Activated T-cell treated with anti-CD3 and anti-CD28 coated beads for 24 hours (primary cell): ENCODE measurements at places on chromosomes 6 and 20.

- DNase-seq: no peak
Measured at GRCh38 chr20:33883164-33883563, 72.0 kb downstream of the CHMP4B start.

- no peak for DNase-seq
Measured at GRCh38 chr20:22681591-22682248, 97.3 kb upstream of the FOXA2 start.

DNA sequence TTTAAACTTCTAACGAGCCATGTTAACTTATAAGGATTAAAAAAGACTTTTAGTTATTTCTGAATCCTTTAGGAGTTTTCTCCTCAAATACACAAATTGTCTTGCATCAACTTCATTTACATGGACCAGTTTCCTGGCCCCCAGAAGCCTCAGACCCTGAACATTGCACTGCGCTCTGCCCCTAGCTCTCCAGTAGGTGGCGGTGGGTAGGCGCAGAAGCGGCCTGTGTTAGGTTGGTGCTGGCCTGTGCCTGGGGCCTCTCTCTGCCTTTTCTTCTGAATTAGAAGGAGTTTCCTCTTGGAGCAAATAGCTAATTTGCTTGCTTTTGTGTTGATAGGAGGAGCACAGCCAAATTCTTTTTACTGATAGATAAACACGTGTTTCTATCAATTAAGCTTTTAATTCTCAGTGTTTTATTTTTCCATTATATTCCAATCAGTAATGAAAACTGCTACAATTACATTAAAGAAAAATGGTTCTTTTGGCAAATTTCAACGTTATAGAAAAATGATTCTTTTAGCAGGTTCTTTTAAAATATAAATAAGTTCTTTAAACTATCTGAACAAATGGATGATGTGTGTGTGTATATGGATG, 44.4 kb downstream of the DTD1 start:
- DNase-seq: peak; percentile 20

- no peak for DNase-seq
Measured at GRCh38 chr6:30192076-30192475, 21.1 kb downstream of the TRIM26 start.

DNA sequence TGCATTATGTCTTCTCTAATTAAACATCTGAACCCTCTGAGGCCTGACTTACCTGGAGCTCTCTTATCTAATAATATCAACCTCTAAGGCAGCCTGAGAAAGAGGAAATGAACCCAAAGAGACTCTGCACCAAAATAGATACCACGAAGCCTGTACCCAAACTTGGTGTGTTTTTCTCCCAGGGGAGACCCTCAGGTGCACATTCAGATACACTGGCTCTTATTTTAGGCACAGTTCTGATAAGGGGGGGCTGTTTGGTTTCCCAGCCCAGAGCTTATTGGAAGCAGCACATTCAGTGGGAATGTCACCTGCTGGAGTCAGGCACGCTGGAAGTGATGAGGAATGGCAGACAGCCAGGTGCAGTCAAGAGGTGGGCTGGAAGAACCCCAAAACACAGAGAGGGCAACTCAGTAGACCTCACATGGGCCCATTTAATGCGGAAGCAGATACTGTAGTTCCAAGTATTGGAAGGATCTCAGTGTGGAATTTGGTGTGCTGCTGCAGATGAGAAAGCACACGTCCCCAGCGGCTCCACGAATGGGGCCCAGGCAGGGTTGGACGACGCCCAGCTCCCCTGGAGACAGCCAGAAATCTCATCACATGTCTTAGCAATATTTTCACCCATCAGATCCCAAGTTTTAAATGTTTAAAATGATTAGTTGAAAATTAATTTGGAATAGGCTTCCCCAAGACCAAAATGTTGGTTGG, 9.7 kb upstream of the CCR6 start:
- no peak for DNase-seq

GRCh38 chr6:16230953-16231352, 7.4 kb upstream of the GMPR start:
- DNase-seq: no peak

- DNase-seq: no peak
Measured at GRCh38 chr6:110075406-110075805, 97.3 kb downstream of the GPR6 start.

GRCh38 chr6:167977717-167978467, 19.6 kb upstream of the KIF25 start:
- no peak for DNase-seq

DNA sequence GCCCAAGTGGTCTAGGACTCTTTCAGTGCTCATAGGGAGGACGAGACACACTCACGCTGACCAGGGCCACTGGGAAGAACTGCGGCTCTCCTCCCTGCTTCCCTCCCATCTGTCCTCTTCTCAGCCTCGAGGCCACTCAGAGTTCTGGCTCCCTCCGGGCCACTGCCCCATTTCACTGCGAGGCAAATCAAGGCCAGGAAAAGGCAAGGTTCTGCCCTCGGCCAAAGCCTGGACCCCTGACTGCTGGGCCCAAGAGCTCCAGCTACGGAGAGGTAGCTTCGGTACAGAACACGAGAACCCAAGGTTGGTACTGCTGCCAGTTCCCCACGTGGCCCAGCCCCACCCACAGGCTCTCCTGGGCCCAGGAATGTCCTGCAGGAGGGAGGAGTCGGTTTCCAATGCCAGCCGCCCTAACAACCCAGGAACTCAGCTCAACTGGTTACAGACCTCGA, 14.7 kb downstream of the PI16 start:
- DNase-seq: no peak

GRCh38 chr6:6315660-6316059, 4.8 kb downstream of the F13A1 start:
- peak; percentile 14 for DNase-seq

- no peak for DNase-seq
Measured at GRCh38 chr6:49736017-49736508, 8.1 kb downstream of the CRISP3 start.

DNA sequence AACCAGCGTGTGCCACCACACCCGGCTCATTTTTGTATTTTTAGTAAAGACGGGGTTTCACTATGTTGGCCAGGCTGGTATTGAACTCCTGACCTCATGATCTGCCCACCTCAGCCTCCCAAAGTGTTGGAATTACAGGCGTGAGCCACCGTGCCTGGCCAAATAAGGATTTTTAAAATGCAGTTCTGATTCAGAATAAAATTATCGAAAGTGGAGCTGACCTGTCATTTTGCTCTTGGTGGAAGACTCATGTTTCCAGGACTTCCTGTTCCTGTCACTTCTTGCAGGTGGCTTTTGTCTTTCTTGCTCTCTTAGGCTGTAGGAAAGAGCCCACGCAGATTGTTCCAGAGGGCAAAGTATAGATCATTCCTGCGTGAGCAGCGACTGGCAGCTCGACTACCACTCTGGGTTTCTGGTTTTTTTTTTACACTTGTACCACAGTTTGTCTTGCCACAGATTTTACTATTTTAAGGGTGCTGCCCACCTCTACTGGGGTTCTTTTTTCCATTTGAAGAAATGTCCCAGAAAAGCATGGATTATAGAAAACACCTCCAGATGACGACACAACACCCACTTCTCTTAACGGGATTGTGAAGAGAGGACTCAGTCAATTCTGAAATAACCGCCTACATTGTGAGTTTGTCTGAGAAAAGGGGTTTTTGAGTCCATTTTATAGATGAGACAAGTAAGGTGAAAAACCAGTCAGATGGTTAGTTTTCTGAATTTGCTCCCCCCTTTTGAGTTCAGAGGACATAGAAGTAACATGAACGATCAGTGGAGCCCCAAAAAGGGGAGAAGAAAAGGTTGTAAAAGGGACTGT, 7.5 kb downstream of the JARID2 start:
- DNase-seq: no peak

DNA sequence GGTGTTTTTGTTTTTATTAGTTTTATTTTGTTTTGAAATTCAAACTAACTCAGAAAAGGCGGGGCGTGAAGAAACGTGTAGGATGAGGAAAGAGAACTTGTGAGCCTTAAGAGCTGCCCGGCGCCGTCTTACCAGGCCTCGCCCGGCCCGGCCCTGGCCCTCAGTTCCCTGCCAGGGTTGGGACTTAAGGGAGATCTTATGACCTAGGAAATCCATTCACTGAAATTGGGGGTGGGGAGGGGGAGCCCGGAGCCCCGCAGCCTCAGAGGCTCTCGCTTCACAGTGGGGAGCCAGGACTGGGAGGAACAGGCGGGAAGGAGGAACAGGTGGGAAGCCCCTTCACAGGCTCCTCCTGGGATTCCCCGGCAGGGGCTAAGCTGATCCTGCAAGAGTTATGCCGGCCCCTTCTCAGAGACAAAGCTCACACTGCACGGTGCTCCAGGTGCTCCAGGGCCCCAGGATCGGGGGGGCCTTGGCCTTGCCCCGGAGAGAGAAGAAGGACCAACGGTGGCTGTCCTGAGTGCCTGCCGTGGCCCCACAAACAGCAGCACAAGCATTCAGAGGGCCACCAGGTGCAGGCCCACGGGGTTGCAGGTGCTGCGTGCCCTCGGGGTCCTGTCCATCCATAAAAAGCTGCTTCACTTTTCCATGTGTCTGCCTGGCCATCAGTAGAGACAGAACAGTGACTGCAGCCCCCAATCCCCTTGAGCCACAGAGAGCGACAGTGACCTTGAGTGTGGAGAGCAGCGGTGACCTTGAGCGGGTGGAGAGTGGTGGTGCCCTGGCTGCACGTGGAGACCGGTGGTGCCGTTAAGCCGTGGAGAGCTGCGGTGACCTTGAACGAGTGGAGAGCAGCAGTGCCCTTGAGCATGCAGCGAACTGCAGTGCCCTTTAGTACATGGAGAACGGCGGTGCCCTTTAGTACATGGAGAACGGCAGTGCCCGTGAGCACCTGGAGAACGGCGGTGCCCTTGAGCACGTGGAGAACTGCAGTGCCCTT, 152.7 kb downstream of the DLL1 start:
- no peak for DNase-seq

- no peak for DNase-seq
Measured at GRCh38 chr6:41724228-41724580, 11.2 kb downstream of the TFEB start.

- DNase-seq: no peak
Measured at GRCh38 chr20:50286174-50286511, 95.5 kb downstream of the CEBPB start.

DNA sequence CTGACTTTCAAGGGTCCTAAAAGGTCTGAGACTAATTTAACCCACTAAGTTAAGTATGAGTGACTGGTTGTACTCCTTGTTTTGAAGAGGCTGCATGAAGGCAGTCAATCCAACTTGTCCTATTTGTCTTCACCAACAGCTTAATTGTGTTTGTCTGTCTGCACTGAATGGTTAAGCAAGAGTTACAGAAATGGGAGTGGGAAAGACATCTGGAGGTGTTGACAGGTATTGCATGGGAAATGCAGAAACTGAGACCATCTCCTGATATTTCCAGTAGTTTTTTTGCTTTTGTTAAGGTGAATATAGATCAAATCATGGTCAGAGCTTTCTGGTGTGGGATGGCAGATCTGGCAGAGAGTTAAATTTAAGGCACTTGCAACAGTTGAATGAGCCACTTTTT, 6.5 kb downstream of the FUT9 start:
- DNase-seq: no peak

DNA sequence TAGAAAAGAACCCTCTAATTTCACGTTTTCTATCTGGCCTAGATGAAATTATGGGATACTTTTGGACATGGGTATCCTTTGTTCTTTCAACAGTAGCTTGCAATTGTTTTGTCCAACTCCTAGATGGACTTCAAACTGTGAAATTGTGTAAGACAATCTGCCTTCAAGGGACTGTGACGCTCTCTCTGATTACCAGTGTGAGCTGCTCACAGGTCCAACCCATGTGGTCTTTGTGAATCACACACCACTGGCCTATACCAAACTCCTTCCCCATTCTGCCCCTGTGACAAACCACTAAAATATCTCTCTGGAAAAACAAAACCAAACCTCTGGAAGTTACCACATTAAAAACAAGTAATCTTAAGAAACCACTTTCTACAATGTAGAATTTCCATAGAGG, 59.5 kb downstream of the NINL start:
- no peak for DNase-seq

DNA sequence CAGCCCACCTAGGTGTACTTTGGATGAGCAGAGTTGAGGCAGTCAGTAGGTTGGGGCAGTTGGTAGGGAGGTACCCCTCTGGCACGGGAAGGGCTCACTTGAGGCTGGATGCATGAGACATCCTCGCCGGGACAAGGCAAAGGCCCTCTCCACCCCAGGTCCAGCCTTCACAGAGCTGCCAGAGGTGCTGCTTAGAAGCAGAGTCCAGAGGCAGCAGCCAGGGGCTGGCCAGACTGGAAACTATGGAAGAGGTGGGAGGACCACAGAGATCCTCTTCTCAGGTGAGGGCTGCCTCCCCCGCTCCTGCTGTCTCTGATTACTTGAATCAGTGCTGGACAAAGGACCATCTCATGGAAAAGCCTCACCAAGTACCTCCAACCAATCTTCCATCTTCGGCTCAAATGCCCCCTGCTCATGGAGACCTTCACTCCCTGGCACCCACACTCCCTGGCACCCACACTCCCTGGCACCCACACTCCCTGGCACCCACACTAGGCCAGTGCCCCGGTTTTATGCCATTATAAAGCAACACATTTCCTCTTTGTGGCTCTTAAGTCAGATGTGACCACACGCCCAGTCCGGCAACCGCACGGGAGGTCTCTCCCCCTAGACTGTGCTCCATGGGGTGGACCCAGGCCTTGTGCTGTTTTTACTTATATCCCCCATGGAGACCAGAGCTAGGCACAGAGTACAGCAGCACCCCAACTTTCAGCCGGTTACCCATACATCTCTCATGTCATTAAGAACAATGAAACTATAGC, 100.1 kb downstream of the YTHDF1 start:
- no peak for DNase-seq

DNA sequence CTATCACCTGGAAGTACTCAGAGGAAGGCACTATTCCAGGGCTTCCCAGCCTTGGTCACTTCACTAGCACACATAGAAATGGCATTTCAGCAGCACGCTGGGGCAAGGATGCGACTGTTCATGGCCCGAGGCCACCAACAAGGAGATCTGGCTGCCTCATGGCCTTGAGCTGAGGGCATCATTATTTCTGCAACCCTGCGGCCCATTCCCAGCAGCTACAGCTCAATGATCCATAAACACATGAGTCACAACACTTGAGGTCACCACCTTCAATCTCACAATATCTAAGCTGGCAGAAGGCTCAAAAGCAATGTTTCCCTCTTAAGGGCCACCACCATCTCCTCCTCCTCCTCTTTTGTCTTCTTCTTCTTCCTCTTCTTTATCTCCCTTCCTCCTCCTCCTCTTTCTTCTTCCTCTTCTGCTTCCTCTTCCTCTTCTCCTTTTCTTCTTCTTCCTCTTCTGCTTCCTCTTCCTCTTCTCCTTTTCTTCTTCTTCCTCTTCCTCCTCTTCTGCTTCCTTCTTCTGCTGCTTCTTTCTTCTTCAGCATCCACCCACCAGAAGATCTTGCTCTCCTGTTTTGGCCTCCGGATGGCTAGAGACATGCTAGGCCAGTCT, 382.9 kb upstream of the CNR1 start:
- DNase-seq: no peak

DNA sequence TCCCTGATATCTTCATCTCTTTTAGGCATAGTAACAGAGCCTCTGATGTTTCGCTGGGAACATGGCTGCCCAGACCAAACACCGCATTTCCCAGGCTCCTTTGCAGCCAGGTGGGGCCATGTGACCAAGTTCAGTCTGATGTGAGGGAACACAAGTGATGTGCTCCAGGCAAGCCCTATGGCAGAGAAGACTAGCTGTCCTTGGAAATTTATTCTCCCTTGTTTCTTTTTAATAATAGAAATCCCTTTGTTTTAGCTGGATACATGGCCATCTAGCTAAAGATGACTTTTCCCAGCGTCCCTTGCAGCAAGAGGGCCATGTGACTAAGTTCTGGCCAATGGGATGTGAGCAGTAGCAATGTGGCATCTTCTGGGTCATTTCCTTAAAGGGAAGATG, 30.8 kb downstream of the SLC2A10 start:
- DNase-seq: no peak
